ENCODE measurements at places on chromosomes 7 and 10.

DNA sequence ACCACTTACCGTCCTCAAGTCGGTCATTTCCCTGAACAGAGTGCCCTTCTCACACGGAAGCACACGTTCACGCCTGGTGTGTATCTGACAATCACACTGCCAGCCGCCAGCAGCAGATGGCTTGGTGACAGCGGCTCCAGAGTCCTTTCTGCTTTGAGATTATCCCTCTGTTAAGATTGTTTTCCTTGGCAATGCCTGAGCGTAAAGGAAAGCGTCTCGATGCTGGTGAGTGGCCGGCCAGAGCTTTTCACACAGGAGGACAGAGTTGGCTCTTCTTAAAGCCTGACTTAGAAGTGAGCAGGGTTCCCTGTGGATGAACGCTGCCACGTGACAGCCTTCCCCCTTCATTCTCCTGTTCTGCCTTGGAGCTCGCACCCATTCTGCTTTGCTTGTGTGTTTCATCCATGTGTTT, 22.1 kb upstream of the PRKAR1B start:
- DNase-seq = no peak

DNA sequence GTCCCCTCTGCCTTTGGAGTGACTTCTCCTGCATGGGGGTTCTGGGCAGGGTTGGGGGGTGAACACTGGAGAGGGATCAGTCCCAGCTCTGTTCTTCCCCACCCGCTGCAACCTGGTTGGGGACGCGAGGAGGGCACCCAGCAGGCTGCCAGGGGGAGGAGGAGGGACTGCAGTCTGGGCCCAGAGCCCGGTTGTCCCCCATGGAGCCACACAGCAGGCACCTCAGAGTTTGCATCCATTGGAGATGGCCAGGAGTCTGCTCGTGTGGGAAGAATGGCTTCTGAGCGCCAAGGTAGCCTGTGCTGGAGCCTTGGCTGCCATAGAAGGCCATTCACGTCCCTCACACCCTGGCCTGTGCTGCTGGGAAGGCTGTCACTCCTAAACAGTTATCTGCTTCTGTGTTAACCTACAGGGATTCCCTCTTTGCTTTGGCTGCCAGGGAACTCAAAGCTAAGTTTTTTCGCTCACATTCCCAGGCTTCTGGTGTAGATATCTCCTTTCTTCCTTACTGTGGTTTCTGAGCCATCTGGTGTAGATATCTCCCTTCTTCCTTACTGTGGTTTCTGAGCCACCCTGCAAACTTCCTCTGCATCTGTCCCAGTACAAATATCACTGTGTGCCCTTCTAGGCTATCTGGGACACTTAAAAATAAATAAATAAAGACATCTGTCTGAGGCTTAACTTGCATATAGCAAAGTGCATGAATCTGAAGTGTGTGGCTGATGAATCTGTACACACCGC, 133.7 kb downstream of the LHPP start:
- DNase-seq = no peak

DNA sequence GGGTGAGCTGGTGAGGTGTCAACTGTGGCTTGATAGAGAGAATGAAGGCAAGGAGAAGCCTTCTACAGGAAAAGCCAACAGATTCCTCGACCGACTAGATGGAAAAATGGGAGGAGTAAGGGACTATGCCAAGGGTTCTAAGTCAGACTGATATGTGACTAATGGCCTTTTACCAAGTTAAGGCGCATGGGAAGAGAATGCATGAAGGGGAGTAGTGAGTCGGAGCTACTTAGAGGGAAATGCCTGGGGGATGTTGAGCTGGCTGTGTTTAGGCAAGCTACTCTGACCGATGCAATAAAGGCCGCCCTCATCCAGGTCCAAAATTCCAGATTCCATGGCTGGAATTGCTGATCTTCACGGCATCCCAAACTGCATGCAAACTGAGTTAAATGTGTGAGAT, 48.2 kb downstream of the APBB1IP start:
- DNase-seq = no peak

GRCh38 chr7:8217200-8218068, 44.5 kb downstream of the ICA1 start:
- no peak for DNase-seq

DNA sequence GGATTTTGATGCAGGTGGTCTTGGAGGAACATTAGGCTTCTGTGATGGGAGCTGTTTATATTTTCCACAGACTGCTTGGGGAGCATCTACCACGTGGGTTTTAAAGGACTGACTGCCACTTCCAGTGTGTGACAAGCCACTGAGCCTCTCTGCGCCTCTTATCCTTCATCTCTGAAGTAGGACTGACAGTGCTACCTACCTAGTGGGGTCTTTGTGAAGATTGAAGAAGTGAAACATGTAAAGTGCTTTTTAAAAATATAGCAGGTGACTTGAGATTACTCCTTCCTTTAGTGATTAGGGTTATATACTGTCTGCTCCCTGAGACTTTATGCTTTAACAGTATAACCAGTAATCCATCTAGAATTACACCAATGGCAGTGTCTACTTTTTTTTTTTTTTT, 29.9 kb downstream of the NKX2-3 start:
- no peak for DNase-seq

DNA sequence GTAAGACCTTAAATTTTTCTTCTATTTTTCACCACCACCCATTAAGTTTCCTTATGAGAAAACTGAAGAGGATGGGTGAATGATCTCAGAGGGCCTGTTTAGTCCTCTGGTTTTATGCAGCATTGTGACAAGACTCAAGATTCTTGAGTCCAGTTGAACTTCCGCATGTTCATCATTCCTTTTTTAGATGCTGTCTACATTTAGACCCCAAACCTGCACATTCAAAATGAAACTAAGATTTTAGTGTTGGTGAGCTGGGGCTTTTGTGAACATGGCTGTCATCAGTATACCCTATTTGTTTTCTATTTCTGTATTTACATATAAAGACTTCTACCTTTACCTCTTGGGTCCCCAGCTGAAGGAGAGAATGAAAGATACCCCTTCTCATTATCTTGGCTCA, 31.1 kb downstream of the NET1 start:
- DNase-seq = no peak

- no peak for DNase-seq
These were observed 50.5 kb upstream of the STARD3NL start for GRCh38 chr7:38127216-38128207.

- no peak for DNase-seq
These were observed 62.8 kb upstream of the CUX1 start for GRCh38 chr7:101754424-101755159.

GRCh38 chr10:131997366-131998049, 15.8 kb upstream of the BNIP3 start:
- DNase-seq = peak; percentile 92

GRCh38 chr7:93258661-93259060, 26.5 kb downstream of the VPS50 start:
- no peak for DNase-seq

GRCh38 chr7:113339661-113340060, 221.3 kb upstream of the SMIM30 start:
- no peak for DNase-seq
